ENCODE measurements at places on chromosomes 11 and 22.

DNA sequence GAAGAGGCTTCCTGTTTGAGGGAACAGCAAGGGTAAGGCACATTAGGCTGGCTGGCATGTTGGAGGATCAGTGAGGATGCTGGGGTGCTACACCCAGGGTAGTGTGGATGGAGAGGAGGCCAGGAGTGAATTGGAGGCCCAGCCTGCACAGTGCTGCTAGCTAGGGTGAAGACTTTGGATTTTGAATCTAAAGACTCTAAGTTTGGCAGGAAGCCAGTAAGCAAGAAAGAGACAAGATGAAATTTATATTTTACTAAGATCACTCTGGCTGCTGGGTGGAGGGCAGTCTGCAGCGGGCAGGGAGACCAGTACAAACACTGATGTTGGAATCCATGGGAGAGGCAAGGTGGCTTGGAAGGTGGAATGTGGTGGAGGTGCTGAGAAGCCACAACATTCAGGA lies 43.6 kb downstream of the TSPAN18 start:
- peaks cover 13% of the 10 kb centered on the region for H3K4me1 ChIP-seq
- no peak overlapping the region for H3K4me3 ChIP-seq
- DNase-seq: no peak
- peaks cover 10% of the 10 kb centered on the region for H3K27me3 ChIP-seq

DNA sequence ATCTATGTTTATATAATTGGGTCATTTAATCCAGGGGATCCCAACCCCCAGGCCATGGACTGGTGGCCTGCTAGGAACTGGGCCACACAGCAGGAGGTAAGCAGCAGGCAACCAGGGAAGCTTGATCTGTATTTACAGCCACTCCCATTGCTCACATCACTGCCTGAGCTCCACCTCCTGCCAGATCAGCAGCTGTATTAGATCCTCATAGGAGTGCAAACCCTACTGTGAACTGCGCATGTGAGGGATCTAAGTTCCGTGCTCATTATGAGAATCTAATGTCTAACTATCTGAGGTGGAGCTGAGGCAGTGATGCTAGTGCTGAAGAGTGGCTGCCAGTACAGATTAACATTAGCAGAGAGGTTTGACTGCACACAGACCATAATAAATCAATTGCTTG lies 32.8 kb downstream of the MS4A2 start:
- no peaks in the 10 kb centered on the region for H3K36me3 ChIP-seq
- H3K4me1 ChIP-seq: no peaks in the 10 kb centered on the region

DNA sequence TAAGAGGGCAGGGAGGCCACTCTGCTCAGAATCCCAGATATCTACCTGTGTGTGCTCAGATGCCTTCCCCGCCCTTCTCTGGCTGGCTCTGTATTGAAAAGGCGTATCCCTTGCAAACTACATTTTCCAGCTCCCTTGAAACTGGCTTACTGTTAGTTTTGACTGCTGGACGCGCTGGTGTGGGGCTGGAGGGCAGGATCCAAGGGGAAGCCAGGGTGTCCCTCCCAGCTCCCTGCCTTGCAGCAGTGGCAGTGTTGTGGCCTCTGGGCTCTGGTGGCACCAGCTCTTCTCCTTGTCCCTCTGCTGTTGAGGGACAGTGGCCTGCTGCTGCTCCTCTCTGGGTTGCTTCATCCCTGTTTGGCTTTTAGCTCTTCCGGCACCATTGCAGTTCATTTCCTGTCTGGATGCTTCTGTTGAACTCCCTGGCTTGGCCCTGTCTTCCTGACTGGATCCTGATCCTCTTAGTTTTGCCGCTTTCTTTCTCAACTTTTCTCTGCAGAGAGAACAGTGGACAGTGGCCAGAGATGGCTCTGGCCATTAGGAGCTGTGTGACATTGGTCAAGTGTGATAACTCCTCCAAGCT lies 107.1 kb upstream of the PARVA start:
- H3K4me3 ChIP-seq: no peak overlapping the region
- no peaks in the 10 kb centered on the region for H3K36me3 ChIP-seq
- no peak for DNase-seq
- H3K4me1 ChIP-seq: peaks cover 7% of the 10 kb centered on the region
- no peaks in the 10 kb centered on the region for H3K27me3 ChIP-seq
- no peak overlapping the region for H3K27ac ChIP-seq

DNA sequence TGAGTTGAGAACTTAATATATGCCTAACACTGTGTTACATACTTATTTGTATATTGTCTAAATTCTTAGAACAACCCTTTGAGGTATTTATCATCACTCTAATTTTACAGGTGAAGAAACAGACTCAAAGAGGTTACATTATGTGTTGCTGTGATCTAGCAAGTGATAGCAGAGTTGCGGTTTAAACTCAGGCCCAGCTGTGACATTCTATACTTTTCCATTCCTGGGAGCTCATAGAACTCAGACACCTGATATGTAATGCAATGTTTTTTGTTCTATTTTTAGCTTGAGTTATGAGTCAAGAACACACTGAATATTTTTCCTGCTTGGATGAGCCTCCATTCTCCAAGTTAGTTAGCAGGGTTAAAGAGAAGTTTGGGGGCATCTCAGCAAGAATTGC lies 449.7 kb upstream of the DDI1 start:
- no peaks in the 10 kb centered on the region for H3K36me3 ChIP-seq
- DNase-seq: no peak
- H3K4me3 ChIP-seq: no peak overlapping the region
- H3K4me1 ChIP-seq: no peaks in the 10 kb centered on the region

DNA sequence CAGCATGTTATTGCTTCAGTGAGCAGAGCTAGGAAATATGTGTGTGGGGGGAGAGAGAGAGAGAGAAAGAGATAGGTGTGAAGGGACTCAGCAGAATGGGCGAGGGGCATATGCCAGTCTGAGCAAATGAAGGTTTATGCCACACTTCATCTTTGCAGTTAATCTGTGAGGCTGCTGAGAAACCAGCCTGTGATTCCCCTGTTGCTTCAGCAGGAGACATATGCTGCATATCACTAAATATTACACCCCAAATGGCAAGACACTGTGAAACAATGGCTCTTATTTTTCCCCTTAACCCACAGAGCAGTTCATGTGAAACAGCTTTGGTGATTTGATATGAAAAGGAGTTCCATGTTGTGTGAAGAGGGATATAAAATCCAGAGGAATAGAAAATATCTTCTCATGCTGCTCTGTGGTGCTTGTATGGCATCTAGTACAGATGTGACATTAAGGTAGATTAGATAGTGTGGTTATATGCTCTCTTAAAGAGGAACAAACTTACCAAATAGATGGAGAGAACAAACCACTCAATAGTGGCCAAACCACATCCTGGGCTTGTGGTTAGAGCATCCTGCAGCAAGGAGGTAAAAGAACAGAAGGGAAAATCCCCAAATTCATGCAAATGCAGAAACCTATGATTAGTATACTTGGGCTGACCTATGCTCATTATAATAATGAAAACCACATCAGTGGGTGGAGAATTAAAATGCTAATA lies 864.2 kb downstream of the FAM181B start:
- no peak overlapping the region for H3K27ac ChIP-seq
- H3K36me3 ChIP-seq: no peaks in the 10 kb centered on the region
- no peaks in the 10 kb centered on the region for H3K27me3 ChIP-seq
- peak; percentile 2 for DNase-seq

DNA sequence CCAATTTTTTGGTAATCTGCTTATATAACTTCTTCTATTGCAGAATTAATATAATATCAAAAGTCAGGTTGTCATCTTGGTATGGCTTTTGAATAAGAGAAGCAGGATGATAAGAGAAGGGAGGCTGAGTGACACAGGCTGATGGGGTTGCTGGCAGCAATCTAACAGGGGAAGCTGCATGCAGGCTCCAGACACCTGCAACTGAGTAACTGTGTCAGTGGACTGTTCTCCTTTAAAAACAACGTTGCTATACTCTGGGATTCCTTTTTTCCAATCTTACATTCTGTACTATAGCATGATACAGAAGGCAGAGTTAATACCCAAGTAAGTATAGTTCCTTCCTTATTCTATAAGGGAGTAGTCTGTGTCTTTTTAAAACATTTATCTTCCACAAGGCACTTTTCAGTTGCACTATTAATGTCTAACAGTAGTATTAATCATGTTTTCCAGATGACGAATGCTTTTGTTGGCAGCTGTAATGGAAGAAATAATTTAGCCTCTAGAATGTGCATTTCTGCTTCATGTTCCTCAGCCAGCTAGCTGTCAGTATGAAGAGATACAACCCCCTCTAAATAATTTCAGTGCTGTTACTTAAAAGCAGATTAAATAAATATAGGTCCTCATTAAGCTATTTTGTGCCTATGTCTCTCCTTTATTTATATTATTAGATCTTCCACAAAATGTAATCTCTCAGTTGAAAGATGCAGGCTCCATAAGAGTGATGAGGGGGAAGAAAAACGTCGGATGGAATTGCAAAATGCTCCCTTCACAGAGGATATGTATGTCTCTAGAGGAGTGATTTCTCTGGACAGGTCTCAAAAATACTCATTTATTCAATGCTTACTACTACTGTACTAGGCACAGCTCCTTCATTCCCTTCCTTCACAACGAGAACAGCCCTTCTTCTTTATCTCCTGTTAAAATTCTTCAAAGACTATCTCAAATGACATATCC lies 50.8 kb downstream of the ATG16L2 start:
- H3K27ac ChIP-seq: no peak overlapping the region
- DNase-seq: peak; percentile 46
- H3K4me1 ChIP-seq: peaks cover 11% of the 10 kb centered on the region
- H3K27me3 ChIP-seq: no peaks in the 10 kb centered on the region
- no peak overlapping the region for H3K4me3 ChIP-seq

DNA sequence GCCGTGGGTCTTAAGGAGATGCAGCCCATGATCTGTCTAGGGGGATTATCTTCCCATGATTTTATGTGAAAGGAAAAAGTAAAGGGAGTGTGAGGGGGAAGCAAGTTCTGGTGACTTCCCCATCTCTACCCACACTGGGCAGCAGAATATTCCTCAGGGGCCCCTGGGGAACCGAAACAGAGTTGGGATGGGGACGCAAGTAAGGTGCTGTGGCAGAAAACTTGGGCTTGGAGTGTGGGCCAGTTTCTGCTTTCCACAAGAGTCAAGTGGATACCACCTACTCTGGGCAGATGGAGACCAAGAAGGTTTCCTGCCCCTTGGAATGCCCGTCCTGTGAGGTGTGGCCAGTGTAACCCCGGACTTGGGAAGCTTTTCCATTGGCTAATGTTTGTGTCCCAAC lies 64.4 kb downstream of the SGSM3 start:
- no peak for DNase-seq
- no peak overlapping the region for H3K27ac ChIP-seq
- H3K27me3 ChIP-seq: no peaks in the 10 kb centered on the region

DNA sequence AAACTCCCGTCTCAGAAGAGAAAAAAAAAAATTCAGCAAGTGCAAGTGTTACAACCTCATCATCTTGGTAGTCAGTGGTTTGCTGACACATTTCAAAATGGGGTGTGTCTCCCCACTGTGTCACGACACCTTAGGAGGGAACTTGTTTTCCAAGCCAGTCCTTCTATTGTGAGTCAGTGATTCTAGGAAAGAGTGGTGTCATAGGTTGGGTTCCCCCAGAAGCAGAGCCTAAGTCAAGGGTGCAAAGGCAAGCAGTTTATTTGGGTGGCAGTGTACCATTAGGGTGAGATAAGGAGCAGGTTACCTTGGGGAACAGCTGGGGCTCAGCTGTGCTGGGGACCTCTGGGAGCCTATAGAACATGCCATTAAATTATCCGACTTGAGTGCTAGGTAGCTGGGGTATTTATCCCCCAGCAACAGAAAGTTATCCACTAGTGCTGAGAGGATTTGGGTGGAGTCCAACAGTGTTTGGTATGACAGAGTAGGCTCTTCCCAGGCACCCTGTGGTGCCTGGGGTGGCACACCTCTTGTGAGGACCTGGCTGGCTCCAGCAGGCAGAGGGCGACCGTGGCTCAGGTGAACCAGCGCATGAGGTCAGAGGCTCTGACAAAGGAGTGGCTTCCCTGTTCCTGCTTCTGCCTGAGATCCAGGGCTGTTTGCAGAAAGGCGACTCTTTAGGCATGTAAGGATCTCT lies 41.7 kb downstream of the KIAA1671 start:
- no peaks in the 10 kb centered on the region for H3K27me3 ChIP-seq
- H3K4me1 ChIP-seq: peaks cover 4% of the 10 kb centered on the region
- H3K4me3 ChIP-seq: no peak overlapping the region
- no peaks in the 10 kb centered on the region for H3K36me3 ChIP-seq

DNA sequence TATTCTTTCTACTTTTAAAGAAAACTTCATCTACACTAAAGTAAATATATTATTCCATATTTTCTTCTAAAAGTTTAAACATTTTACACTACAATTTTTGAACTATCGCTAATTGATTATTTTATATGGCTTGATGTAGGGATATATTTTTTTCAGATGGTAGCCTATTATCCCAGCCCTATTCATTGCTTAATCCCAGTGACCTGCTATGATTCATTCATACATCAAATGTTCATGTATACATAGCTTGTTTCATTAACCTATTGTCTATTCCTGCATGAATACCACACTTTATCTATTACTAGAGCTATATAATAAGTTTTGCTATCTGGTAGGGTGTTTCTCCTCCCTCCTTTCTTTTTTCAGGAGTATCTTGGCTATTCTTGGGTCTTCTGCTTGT lies 5.0 kb upstream of the ROBO4 start:
- peak; percentile 31 for DNase-seq
- H3K36me3 ChIP-seq: no peaks in the 10 kb centered on the region
- no peak overlapping the region for H3K4me3 ChIP-seq
- H3K27me3 ChIP-seq: no peaks in the 10 kb centered on the region

- H3K4me3 ChIP-seq: no peak overlapping the region
- H3K27ac ChIP-seq: no peak overlapping the region
- no peaks in the 10 kb centered on the region for H3K36me3 ChIP-seq
- peak; percentile 49 for DNase-seq
- no peaks in the 10 kb centered on the region for H3K27me3 ChIP-seq
- H3K4me1 ChIP-seq: peaks cover 20% of the 10 kb centered on the region
Measured at GRCh38 chr11:119676461-119677020, 52.5 kb downstream of the NECTIN1 start.

DNA sequence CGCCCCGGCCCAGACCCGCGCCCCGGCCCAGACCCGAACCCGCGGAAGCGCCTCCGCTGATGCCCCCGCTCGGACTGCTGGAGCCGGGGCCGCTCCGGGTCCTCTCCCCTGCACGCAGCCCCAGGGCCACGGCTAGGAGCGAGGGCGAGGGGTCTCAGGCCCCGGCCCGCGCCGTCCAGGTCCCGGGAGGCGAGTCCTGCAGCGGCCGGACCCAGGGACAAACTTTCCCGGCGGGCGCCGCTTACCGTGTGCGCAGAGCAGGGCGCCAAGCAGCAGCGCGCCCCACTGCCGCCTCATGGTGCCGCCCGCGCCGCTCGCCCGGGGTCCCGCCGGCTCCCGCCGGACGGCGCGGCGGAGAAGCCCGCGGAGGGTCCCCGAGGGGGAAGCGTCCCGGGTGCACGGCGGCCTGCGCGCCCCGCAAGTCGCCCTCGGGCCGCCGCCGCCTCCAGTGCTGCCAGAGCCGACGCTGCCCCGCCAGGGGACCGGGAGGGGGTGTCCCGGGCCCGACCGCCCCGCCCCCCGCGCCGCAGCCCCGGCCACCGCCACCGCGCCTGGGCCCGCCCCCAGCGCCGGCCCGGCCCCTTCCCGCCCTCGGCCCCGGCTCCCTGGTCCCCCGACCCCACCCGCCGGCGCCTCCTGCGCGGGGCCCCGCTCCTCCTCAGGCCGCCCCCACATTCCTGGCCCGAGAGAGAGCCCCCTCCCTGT lies at the start of gene LRP4:
Gene LRP4 (minus strand): TSS at position 468 of the 705 bp plus-strand sequence. CDS start 171 bp downstream, at position 297.
- no peak within 1 kb of the TSS for H3K27ac ChIP-seq
- no peaks in the 10 kb centered on the region for H3K36me3 ChIP-seq
- peak within 1 kb of the TSS; percentile 42 for H3K4me3 ChIP-seq
- DNase-seq: peak; percentile 24

- H3K36me3 ChIP-seq: no peaks in the 10 kb centered on the region
- H3K4me1 ChIP-seq: no peaks in the 10 kb centered on the region
- no peak overlapping the region for H3K27ac ChIP-seq
- H3K4me3 ChIP-seq: no peak overlapping the region
Measured at GRCh38 chr22:48047722-48048500, 1285.5 kb downstream of the TBC1D22A start.

GRCh38 chr11:19988598-19988997 lies 171.7 kb downstream of the DBX1 start:
- peak overlapping the region; percentile 15 for H3K27ac ChIP-seq
- no peaks in the 10 kb centered on the region for H3K27me3 ChIP-seq
- H3K36me3 ChIP-seq: peaks cover 3% of the 10 kb centered on the region

Data from fibroblast of lung (primary cell).